ENCODE measurements at places on chromosomes 7 and 10. TPM values are rescaled to one million over a fixed set of nuclear protein-coding genes. Genes with fewer than 3 reads are reported as not detected.

DNA sequence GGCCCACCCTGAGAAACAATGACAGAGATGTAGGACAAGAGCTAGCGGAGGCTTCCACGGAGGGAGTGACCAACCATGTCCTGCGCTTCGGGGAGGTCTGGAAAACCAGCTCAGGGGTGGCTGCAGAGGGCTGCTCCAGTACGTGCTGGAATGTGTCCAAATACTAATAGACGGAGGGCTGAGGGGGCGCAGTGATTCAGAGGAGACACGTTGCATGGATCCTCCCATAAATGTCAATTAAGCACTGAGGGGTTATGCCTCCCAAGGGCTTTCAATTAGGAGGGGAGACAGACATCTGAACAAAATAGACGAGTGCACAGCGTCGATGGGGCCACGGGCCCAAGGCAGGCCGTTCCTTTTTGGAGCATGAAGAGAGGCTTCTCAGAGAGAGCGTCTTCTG lies 51.0 kb upstream of the NPS start:
- no peaks in the 10 kb centered on the region for H3K4me1 ChIP-seq
- DNase-seq, result no peak
- no peak overlapping the region for H3K27ac ChIP-seq
- no peaks in the 10 kb centered on the region for H3K36me3 ChIP-seq
- no peaks in the 10 kb centered on the region for H3K27me3 ChIP-seq

DNA sequence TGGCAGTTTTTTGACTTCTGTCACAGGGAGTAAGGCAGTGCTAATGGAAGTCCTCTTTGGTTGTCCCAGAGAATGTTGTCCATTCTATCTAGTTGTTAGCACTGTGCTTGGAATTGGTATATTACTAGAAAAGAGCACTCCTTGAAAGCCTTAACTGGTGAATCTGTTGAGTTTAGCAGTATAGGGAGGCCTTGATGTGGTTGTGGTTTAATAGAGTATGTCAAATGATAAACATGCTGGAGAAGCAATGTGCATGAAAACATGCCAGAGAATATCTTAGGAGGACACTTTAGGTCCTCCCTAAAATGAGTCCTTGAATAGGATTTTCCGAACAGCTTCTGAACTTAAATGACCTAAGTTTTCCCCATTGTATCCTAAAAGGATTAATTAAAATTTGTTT lies 98.6 kb downstream of the BTRC start:
- no peaks in the 10 kb centered on the region for H3K4me1 ChIP-seq
- H3K27me3 ChIP-seq, result no peaks in the 10 kb centered on the region
- no peak overlapping the region for H3K27ac ChIP-seq
- H3K36me3 ChIP-seq, result no peaks in the 10 kb centered on the region
- DNase-seq, result no peak
- H3K4me3 ChIP-seq, result no peak overlapping the region

- no peak for DNase-seq
- H3K4me1 ChIP-seq, result no peaks in the 10 kb centered on the region
- H3K36me3 ChIP-seq, result no peaks in the 10 kb centered on the region
- peak overlapping the region; percentile 60 for H3K27ac ChIP-seq
- no peak overlapping the region for H3K4me3 ChIP-seq
These were observed 49.1 kb downstream of the APBB1IP start for GRCh38 chr10:26486990-26487850.

DNA sequence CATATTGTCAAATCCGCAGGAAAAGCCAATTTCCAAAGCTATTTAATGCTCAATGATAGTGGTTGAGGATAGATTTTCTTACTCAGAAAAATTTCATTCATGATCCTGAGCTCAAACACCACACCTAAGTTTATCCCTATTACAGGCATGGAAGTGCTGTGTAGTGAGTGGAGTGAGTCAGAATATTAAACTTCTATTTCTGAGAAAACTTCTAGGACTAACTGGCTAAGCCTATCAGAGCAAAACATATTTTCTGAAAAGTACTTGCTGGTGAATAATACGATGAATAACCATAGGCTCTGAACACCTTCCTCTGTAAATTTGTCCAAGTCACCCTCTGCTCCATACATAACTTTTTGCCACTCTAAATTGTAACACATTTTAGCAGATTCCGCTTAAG lies 221.5 kb downstream of the SUGCT start:
- no peaks in the 10 kb centered on the region for H3K4me1 ChIP-seq
- no peaks in the 10 kb centered on the region for H3K27me3 ChIP-seq
- H3K36me3 ChIP-seq, result no peaks in the 10 kb centered on the region
- H3K4me3 ChIP-seq, result no peak overlapping the region

DNA sequence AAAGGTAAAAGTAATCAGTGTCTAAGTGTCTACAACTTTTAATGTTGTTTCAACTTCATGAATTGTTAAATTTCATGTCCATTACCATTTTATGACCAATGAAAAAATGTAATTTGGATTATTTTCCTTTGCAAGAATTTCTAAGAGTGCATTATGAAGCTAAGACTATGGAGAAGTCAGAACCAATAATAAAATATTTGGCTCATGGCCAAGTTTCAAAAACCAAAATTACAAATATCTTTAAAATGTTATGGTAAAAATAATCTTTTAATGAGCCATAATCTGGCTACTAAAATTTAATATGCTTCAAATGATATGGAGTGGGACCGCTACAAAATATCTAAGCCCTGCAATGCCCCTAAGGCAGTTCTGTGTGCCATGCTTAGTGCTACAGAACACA lies 294.1 kb upstream of the SMIM30 start:
- H3K4me1 ChIP-seq, result no peaks in the 10 kb centered on the region
- peaks cover under 1% of the 10 kb centered on the region for H3K36me3 ChIP-seq
- H3K4me3 ChIP-seq, result no peak overlapping the region
- H3K27ac ChIP-seq, result no peak overlapping the region

PTPRZ1 gene
- 32.1 TPM for total RNA-seq

GRCh38 chr10:129945064-129945463 lies 19.0 kb downstream of the EBF3 start:
- no peaks in the 10 kb centered on the region for H3K4me1 ChIP-seq
- no peak for DNase-seq

DNA sequence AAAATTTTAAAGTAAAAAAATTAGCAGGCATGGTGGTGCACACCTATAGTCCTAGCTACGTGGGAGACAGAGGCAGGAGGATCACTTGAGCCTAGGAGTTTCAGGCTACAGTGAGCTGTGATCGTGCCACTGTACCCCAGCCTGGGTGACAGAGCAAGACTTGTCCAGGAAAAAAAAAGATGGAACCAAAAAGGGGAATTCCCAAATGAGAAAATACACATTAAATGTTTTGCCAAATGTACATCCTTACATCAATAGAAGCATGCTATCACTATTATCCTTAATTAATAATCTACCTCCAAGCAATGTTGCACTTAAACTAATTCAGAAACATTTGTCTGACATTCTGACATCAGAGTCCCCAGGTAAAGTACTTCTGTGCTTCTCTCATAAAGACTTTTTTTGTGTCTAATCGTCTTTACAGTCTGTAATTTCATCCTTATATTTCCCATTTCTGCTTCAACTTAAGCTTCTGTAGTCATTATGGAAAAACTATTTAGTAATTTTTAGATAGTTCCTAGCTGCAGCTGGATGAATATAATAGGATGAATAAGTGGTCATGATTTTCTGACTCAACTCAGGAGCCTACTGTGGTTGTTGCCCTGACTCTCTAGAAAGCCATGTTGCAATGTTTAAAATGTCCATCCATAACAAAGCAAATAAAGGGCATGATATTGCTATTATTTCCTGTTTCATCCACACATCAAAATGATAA lies 57.7 kb downstream of the MYPN start:
- H3K27ac ChIP-seq, result no peak overlapping the region
- H3K27me3 ChIP-seq, result no peaks in the 10 kb centered on the region
- no peak for DNase-seq

DNA sequence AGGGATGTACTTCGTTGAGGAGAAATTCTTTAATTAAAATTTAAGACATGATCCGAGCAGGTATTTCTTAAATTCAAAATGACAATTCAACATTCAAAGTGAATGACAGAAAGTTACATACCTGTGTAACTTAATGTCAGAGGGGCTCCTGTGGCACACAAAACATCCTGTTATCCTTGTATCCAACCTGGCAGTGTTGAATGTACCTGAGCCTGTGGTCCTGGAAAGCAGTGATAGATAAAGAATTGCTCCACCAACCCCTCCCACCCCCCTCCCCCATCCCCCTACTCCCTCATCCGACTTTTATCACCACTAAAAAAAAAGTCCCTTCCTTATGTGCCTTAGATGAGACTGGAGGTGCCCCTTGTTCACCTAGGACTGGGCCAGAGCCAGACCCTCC lies 119.4 kb upstream of the ADCY1 start:
- H3K36me3 ChIP-seq, result no peaks in the 10 kb centered on the region
- no peak for DNase-seq
- no peak overlapping the region for H3K4me3 ChIP-seq

- H3K27me3 ChIP-seq, result no peaks in the 10 kb centered on the region
- H3K4me3 ChIP-seq, result no peak overlapping the region
- DNase-seq, result no peak
- H3K4me1 ChIP-seq, result no peaks in the 10 kb centered on the region
- H3K27ac ChIP-seq, result no peak overlapping the region
These were observed 129.9 kb downstream of the CDH23 start for GRCh38 chr10:71526653-71527052.

GRCh38 chr10:43160046-43160920 lies 22.0 kb downstream of the CSGALNACT2 start:
- no peaks in the 10 kb centered on the region for H3K27me3 ChIP-seq
- no peak overlapping the region for H3K4me3 ChIP-seq
- no peak overlapping the region for H3K27ac ChIP-seq
- H3K4me1 ChIP-seq, result no peaks in the 10 kb centered on the region
- no peak for DNase-seq
- no peaks in the 10 kb centered on the region for H3K36me3 ChIP-seq

- no peak overlapping the region for H3K27ac ChIP-seq
- no peaks in the 10 kb centered on the region for H3K36me3 ChIP-seq
- no peak overlapping the region for H3K4me3 ChIP-seq
- no peaks in the 10 kb centered on the region for H3K27me3 ChIP-seq
- no peak for DNase-seq
These were observed 143.4 kb downstream of the TNS3 start for GRCh38 chr7:47438411-47439029.

DNA sequence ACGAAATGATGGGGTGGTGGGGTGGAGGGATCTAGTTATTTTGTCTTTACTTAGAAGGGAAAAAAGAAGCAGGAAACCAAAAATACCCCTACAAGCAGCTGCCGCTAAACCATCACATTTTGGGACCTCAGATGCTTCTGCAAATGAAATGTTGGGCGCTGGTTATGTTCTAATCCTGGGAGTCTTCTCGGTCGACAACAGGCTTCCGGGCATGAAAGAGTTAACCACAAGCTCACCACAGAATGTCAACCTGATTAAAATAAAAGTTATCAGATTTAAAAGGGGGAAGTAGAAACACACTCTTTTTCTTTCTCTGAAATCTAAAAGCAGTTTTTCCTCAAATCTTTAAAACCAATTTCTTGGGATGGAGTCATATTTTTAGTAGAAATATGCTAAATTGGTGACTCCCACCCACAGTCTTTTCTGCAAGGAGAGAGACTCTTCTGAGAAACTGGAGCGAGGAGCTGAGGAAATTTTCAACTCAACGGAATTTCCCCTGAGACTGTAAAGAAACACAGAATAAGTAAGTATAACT lies 16.8 kb downstream of the IL2RA start:
- no peaks in the 10 kb centered on the region for H3K27me3 ChIP-seq
- no peak overlapping the region for H3K27ac ChIP-seq
- DNase-seq, result no peak
- H3K36me3 ChIP-seq, result no peaks in the 10 kb centered on the region
- H3K4me3 ChIP-seq, result no peak overlapping the region

DNA sequence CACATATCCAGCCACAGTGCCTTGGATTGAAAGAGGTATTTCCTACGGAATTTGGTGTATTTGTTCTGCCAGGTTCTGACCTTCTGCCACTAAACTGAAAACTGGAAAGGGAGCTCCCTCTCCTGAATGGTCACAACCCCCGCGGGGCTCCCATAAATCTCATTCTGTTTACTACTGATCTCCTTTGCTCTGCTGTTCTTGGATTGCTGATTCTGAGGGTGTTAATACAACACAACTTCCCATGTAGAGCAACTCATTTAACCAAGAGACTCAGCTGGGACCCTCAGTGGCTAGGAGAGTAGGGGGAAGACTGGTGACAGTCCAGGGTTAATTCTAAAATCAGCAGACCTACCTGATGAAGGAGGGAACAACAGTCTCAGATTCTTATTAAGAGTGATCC lies 662.9 kb downstream of the INHBA start:
- no peak overlapping the region for H3K27ac ChIP-seq
- no peaks in the 10 kb centered on the region for H3K36me3 ChIP-seq
- no peaks in the 10 kb centered on the region for H3K4me1 ChIP-seq
- no peaks in the 10 kb centered on the region for H3K27me3 ChIP-seq
- no peak overlapping the region for H3K4me3 ChIP-seq

VGF gene
- total RNA-seq, result not detected

DNA sequence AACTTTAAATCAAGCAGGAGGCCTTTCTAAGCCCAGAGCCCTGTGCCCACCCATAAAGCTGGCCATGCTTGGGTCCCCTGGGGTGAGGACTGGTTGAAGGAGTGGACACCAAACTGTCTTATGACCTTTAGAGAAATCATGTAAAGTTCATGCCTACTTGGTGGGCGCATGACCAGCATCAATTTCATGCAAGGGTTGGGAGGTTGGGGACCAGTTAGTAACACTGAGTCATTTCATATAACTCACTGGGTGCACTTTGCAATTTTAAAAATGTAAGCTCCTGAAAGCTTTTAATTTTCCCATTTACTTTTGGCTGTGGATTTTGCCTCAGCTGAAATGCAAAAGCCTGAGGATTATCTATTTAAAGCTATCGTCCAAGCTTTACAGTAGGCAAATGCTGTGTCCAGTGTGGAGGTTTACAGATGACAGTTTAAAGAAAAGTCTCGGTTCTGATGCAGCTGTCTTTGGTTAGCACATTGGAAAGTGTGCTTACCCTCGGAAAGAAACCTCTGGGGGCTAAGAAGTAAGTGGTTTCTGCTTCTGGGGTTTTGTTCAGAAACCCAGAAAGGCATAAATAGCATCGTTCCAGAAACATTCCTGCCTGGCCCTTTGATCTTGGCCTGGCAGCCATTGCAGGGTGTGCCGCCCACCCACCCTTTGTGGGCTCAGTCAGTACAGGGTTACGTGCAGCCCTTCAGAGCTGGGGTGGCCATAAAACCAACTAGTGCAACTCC lies 48.8 kb upstream of the CHST15 start:
- DNase-seq, result no peak
- peaks cover 6% of the 10 kb centered on the region for H3K4me1 ChIP-seq
- H3K27me3 ChIP-seq, result no peaks in the 10 kb centered on the region

ACTL6B gene
- total RNA-seq, result not detected

GPR26 gene
- not detected for total RNA-seq

ZPBP gene
- not detected for total RNA-seq

GRCh38 chr7:139071680-139072079 lies 35.8 kb upstream of the ZC3HAV1L start:
- H3K4me1 ChIP-seq, result no peaks in the 10 kb centered on the region
- H3K27me3 ChIP-seq, result no peaks in the 10 kb centered on the region
- DNase-seq, result no peak

- no peaks in the 10 kb centered on the region for H3K4me1 ChIP-seq
- H3K4me3 ChIP-seq, result no peak overlapping the region
- no peak for DNase-seq
- no peak overlapping the region for H3K27ac ChIP-seq
- no peaks in the 10 kb centered on the region for H3K27me3 ChIP-seq
- H3K36me3 ChIP-seq, result no peaks in the 10 kb centered on the region
These were observed 295.6 kb downstream of the PTPRN2 start for GRCh38 chr7:158291998-158292397.

SHTN1 gene
- 17.8 TPM for total RNA-seq
